ENCODE measurements at places on chromosomes 4 and X.

DNA sequence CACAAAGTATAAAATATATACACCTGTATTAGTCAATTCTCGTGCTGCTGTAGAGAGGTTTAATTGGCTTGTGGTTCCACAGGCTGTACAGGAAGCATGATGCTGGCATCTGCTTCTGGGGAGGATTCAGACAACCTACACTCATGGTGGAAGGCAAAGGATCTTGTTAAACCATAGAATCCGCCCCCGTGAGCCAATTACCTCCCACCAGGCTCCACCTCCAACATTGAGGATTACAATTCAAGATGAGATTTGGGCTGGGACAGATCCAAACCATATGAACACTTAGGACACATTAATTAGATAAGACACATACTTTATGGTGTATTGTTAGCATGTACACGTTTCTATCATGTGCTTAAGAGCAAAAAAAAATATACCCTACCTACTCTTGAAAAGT lies 22.1 kb upstream of the SORBS2 start:
- no peak for DNase-seq

GRCh38 chrX:113982766-113983165 lies 601.1 kb upstream of the HTR2C start:
- DNase-seq: no peak

GRCh38 chrX:78725287-78725686 lies 22.2 kb upstream of the LPAR4 start:
- DNase-seq: no peak

DNA sequence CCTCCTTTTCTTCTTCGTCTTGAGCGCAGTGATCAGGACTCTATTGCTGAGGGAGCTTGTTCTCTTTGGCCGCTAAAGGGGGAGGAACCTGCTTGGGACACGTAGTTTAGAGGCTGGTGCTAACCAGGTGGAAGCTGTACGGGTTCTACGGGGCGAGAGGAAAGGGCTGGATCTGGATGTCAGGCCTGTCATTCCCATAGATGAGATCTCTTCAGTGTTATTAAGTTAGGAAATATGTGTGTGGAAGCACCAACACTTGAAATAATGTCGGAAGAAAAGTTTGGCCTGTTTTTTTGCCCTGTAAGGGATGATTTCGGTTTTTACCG lies 643 bp downstream of the SRP72 start:
- no peak for DNase-seq
